Left lung (tissue), 14 donors: ENCODE measurements at places on chromosomes 2 and 18. TPM values are rescaled to one million over a fixed set of nuclear protein-coding genes. Genes with fewer than 3 reads are reported as not detected.

The INHBB gene
- 0.67 TPM for total RNA-seq

The PUS10 gene
- 14.2 TPM for total RNA-seq

GRCh38 chr18:44731530-44732237 is 51.0 kb downstream of the SETBP1 start:
- no peaks in the 10 kb centered on the region for H3K27me3 ChIP-seq
- no peaks in the 10 kb centered on the region for H3K36me3 ChIP-seq
- H3K27ac ChIP-seq: no peak overlapping the region
- H3K4me3 ChIP-seq: no peak overlapping the region

GRCh38 chr2:122001441-122001874 is 246.0 kb downstream of the TSN start:
- no peaks in the 10 kb centered on the region for H3K27me3 ChIP-seq
- no peak for DNase-seq
- H3K27ac ChIP-seq: no peak overlapping the region
- peaks cover 13% of the 10 kb centered on the region for H3K4me1 ChIP-seq

- peaks cover 7% of the 10 kb centered on the region for H3K4me1 ChIP-seq
- no peaks in the 10 kb centered on the region for H3K36me3 ChIP-seq
- H3K27ac ChIP-seq: no peak overlapping the region
- DNase-seq: no peak
- H3K27me3 ChIP-seq: no peaks in the 10 kb centered on the region
Observed at GRCh38 chr18:51069885-51070284, 39.9 kb downstream of the SMAD4 start.

- H3K4me1 ChIP-seq: peaks cover 48% of the 10 kb centered on the region
- H3K4me3 ChIP-seq: peak overlapping the region; percentile 74
- H3K36me3 ChIP-seq: no peaks in the 10 kb centered on the region
- H3K27me3 ChIP-seq: no peaks in the 10 kb centered on the region
- DNase-seq: no peak
- peak overlapping the region; percentile 33 for H3K27ac ChIP-seq
Observed at GRCh38 chr18:46072376-46072867, 362 bp upstream of the PSTPIP2 start.

DNA sequence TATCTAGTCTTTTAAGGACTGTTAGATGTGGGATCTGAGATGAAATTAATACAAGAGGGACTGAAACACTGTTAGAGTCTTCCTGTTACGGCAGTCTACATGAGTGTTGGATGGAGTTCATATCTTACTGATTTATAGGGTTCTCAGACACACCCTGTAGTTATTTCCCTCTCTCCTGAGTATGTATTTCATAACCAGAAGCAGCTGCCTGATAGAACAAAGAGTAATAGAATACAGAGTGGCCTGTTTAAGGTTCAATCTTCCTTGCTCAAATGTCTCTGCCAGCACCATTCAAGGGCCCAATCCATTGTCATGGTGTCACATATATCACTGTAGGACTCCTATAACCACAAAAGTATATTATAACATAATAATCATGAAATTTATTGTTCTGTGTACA is 1229.1 kb upstream of the ACVR2A start:
- H3K27me3 ChIP-seq: no peaks in the 10 kb centered on the region
- H3K4me3 ChIP-seq: no peak overlapping the region
- H3K36me3 ChIP-seq: no peaks in the 10 kb centered on the region

DNA sequence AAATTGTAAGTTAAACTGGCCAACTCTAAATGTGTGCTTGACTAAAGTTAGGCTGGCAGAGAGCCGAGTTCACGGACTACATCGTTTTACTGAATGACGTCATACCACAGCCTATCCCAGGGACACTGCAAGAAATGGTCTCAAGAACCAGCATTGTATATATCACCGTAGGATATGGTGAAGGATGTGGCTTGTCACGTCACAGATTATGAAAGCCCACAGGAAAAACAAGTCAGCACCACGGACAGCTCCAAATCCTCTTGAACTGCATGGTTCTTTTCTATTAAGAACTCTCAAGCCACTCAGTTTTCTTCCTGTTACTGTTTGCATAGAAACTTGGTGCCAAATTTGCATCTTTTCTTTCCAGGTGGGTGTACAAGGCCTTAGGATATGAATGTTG is 85.1 kb upstream of the ACAA2 start:
- H3K27me3 ChIP-seq: no peaks in the 10 kb centered on the region
- peak; percentile 76 for DNase-seq
- H3K4me1 ChIP-seq: no peaks in the 10 kb centered on the region
- H3K4me3 ChIP-seq: no peak overlapping the region

GRCh38 chr2:128413718-128414341 is 95.2 kb upstream of the HS6ST1 start:
- H3K27me3 ChIP-seq: no peaks in the 10 kb centered on the region
- no peaks in the 10 kb centered on the region for H3K36me3 ChIP-seq
- H3K27ac ChIP-seq: no peak overlapping the region
- H3K4me1 ChIP-seq: no peaks in the 10 kb centered on the region

- no peaks in the 10 kb centered on the region for H3K36me3 ChIP-seq
- peak; percentile 44 for DNase-seq
- H3K4me1 ChIP-seq: peaks cover 3% of the 10 kb centered on the region
- no peak overlapping the region for H3K4me3 ChIP-seq
- no peaks in the 10 kb centered on the region for H3K27me3 ChIP-seq
Observed at GRCh38 chr2:197879812-197880408, 75.5 kb downstream of the PLCL1 start.

- H3K4me3 ChIP-seq: no peak overlapping the region
- no peaks in the 10 kb centered on the region for H3K27me3 ChIP-seq
- H3K27ac ChIP-seq: no peak overlapping the region
- no peak for DNase-seq
- no peaks in the 10 kb centered on the region for H3K36me3 ChIP-seq
- H3K4me1 ChIP-seq: no peaks in the 10 kb centered on the region
Observed at GRCh38 chr18:30992231-30992630, 50.3 kb downstream of the DSC3 start.

- H3K36me3 ChIP-seq: no peaks in the 10 kb centered on the region
- DNase-seq: no peak
- H3K4me1 ChIP-seq: no peaks in the 10 kb centered on the region
- H3K4me3 ChIP-seq: no peak overlapping the region
- no peak overlapping the region for H3K27ac ChIP-seq
Observed at GRCh38 chr2:167908786-167909185, 338.6 kb downstream of the STK39 start.

DNA sequence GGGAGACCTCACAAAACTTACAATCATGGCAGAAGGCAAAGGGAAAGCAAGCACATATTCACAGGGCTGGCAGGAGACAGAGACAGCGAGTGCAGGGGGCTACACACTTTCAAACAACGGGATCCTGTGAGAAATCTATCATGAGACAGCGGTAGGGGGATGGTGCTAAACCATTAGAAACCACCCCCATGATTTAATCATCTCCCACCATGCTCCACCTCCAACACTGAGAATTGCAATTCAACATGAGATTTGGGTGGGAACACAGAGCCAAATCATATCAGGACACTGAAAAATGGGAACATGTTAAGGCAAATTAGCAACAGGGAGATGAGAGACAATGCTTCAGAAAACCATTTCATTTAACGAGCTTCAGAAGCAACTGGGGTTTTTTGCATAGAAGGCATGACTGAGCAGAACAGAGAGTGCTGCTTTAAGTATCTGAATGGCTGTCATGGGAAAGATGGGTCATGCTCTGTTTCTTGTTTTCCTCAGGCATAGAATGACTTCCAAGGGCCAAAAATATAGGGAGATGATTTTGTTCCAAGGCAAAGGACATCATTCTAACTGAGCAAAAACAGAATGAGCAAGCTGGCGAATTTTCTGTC is 100.8 kb upstream of the MAP2 start:
- H3K27me3 ChIP-seq: no peaks in the 10 kb centered on the region
- H3K36me3 ChIP-seq: no peaks in the 10 kb centered on the region
- no peak overlapping the region for H3K4me3 ChIP-seq
- DNase-seq: no peak
- no peaks in the 10 kb centered on the region for H3K4me1 ChIP-seq

DNA sequence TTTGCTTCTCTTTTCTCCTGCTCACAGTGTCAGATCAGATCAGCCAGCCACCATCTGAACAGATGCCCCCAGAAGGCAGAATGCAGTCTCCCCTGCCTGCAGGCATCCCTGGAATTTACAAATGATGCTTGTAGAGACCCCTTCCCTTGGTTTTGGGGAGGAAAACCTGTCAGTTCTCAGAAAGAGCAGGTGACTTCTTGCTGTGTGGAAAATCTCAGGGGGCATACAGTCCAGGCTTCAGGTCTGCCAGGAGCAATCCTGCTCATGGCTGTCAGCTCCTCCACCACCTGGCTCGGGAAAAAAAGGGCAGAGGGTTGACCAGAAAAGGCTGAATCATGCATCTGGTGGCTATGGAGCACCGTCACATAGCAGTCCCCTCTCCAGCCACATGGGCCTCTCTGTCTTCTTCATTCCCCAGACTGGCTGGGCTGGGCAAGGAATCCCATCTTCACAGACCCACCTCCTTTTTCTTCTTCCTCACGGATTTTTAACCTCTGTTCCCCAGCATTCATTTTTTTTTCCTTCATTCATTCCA is 107.0 kb downstream of the KCNF1 start:
- no peak for DNase-seq
- no peak overlapping the region for H3K27ac ChIP-seq
- H3K4me3 ChIP-seq: no peak overlapping the region
- H3K36me3 ChIP-seq: no peaks in the 10 kb centered on the region
- H3K4me1 ChIP-seq: no peaks in the 10 kb centered on the region

DNA sequence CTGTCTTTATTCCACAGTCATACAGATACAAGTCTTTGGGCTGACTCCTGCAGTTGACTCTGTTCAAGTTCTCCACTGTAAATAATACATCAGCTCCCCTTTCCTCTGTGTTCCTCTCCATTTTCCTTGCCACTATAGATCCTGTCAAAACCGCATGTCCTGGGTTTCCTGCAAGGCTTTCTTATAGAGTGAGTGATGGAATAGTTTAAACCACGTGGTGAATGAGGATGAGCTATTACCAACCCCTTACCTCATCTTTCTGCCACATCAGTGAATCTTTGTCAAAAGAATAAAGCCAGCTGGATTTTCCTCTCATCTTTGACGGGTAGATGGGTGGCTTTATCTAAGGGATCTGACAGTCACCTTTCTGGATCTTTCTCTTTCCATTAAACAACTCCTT is 3.9 kb upstream of the GALNT14 start:
- no peak overlapping the region for H3K27ac ChIP-seq
- no peaks in the 10 kb centered on the region for H3K36me3 ChIP-seq
- no peak for DNase-seq
- H3K27me3 ChIP-seq: peaks cover 29% of the 10 kb centered on the region
- H3K4me3 ChIP-seq: no peak overlapping the region

GRCh38 chr2:241981076-241981700 is 111.7 kb downstream of the RTP5 start:
- no peaks in the 10 kb centered on the region for H3K36me3 ChIP-seq
- H3K27me3 ChIP-seq: no peaks in the 10 kb centered on the region
- DNase-seq: no peak
